ENCODE measurements at places on chromosomes 13 and 19.

- DNase-seq: peak; percentile 84
Observed at GRCh38 chr19:28468701-28469459, 744.1 kb downstream of the UQCRFS1 start.

GRCh38 chr19:971795-972194 is 12.3 kb upstream of the WDR18 start:
- no peak for DNase-seq

GRCh38 chr19:49844138-49845095 is 6.5 kb upstream of the PTOV1 start:
- no peak for DNase-seq

DNA sequence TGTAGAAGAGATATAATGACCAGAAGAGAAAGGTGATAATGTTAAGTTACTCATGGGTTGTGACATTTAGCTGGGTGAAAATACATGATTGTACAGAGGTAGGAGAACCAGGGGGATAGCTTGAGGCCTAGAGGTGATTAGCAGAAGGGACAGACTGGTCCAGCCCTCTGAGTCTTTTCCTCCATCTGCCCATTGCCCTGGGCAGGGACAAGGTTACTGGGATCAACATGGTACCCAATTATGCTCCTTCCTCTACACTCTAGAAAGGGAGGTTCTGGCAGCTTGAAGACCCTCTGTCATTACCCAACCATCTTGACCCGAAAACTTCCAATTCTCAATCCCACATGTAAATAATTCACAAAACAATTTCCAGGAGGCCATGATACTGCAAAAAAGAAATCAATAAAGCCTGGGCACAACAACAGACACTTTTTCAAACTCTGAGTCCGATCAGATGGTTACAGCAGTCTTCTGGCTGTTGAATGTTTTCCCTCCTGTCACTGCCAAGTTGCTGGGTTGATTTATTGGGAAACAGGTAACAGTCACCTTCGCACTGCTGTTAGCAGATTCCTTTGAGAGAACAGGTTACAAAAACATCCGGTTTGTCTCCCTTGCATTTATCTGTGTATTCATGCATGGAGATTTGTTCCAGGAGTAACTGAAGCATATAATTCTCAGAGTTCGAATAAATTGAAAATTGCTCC is 239.1 kb upstream of the HTR2A start:
- no peak for DNase-seq

DNA sequence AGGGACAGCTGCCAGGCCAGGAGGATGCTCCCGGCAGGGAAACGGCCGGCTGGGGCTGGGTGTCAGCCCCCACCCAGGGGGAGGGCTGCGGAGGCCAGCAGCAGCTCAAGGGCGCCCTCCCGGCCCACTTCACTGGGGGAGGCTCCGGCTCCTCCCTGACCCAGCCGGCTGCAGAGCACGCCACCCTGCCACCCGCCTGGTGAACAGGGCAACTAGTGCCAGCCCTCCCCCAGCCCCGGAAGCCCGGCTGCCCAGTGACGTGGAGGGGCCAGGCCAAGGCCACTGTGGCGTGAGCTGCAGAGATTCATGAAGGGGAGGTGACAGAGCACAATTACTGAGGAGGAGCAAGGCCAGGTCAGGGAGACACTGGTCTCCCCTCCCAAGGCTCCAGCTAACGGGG is 14.7 kb downstream of the REXO1 start:
- DNase-seq: no peak

DNA sequence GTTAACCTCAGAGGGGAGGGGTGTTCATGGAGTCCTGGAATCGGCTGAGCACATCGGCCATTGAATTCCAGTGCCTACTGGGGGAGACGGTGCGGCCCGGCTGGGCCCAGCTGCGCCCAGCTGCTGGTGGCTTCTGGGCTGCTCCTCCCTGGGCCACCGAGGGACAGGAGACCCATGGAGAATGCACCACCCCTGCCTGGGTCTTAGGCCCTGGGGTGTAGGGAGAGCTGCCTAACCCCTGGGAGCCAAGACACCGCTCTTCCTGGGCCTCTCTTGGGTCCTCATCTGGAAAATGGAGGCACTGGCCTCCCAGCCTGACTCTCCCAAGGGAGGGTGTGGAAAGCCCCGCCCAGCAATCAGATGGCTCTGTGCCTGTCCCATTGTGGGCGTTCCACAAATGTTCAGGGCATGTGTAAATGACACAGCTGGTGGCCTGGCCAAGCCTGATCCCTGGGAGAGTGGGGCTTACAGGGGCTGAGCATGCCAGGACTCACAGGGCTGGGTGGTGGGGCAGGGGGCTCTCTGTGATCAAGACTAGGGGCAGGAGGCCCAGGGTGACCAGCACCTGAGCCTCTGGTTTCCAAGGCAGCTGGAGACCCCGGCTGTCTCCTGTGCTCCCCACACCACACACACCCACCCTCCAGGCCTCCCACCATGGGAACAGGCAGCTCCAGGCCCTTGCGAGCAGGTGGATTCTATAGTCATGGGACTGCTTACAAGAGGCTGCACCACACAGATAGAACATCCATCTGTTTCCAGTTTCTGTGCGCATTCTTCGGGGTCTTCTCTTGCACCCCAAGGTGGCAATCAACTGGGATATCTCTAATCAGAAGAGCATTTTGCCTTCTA is 150.9 kb downstream of the URI1 start:
- DNase-seq: no peak

DNA sequence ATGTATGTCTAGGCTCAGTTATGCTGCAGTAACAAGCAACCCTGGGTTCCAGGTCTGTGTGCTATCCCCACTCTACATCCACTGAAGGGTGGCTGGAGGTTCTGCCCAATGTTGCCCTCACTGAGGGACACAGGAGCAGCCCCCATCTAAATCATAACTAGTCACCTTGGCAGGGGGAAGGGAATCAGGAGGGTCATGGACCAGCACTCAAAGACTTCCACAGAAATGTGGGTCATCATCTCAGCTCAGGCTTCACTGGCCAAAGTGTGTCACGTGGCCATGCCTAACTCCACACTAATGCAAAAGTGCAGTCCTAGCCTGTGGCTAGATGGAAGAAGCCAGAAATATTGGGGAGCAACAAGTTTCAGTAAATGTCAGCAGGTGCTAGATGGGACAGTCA is 137.3 kb upstream of the ZNF507 start:
- DNase-seq: no peak

DNA sequence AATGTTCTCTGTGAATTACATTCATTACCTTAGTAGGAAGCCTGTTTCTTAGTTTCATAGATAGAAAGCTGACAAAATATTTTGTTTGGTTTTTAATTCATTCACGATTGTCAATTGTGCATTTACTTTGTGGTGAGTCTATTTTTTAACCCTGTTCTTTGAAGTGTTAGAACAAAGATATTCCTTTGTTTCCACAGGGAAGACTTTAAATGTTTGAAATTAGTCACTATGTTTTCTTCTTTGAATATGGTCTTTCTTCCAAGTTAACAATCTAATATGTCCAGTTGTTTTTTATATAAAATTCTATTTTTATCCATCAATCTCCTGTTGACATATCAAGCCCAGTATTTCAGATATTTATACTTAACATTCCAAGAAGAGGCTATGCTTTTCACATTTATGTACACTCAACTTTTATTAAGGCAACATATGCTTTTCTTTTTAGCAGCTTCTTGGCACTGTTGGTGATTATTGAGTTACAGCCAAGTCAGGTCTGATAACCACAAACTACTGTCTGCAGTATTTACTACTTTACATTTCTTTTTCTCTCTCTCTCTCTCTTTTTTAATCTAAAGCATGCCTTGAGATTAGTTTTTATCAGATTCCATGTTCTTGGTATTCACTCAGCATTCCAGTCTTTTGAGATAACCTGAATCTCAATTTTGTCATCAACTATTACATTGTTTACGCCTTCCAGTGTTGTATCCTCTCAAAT is 812.8 kb upstream of the SLC10A2 start:
- no peak for DNase-seq

DNA sequence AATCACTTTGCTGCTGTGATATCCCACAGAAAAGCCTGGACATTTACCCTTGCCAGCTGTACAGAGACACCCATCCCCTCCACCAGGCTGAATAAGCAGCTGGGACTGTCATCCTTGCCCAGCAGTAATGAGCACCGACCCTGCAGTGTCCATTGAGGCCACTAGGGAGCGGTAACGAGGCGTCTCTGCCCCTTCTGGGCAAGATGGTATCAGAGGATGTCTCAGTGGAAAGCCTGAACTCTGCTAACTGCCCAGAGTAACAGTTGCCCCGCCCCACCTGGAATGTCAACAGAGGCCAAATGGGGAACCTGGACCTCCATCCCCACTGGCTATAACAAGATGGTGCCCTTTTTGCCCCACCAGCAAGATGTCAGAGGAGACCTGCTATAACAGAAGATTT is 22.8 kb upstream of the CEACAM20 start:
- DNase-seq: peak; percentile 53

DNA sequence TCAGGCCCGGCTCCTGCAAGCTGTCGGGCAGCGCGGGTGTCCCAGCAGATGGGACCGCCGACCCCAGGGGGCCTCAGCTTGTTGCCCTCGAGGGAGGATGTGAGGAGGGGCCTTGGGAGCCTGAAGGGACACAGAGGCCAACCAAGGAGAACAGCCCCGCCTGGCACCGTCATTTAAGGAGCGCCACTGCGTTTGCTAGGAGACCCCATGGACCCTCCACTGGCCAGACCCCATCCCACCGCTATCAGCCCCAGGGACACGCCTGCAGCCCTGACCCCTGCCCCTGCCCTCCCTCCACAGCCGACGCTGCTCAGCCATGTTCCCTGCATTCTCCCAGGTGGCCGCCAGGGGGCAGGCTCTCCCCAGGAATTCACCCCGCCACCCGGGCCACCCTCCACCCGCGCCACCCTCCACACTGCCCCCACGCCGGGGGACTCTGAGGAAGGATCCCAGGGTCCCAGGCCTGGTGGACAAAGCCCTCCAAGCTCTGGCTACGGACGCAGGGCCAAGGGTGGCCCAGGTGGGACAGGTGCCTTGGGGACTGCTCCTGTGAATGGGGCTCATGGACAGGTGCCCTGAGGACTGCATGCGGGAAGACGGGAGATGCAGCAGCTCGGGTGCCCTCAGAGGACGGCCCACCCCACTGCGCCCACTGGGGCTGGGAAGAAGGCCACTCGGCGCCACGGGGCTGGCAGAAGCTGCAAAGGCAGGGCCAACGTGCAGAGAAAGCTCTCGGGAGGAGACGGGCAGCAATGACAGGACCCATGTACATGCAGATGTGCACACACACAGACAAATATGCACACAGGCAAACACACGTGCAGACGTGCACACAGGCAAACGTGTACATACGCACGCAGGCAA is 34.4 kb downstream of the PIP5K1C start:
- peak; percentile 39 for DNase-seq

- DNase-seq: peak; percentile 42
Observed at GRCh38 chr13:39036212-39036611, 1.7 kb downstream of the PROSER1 start.

DNA sequence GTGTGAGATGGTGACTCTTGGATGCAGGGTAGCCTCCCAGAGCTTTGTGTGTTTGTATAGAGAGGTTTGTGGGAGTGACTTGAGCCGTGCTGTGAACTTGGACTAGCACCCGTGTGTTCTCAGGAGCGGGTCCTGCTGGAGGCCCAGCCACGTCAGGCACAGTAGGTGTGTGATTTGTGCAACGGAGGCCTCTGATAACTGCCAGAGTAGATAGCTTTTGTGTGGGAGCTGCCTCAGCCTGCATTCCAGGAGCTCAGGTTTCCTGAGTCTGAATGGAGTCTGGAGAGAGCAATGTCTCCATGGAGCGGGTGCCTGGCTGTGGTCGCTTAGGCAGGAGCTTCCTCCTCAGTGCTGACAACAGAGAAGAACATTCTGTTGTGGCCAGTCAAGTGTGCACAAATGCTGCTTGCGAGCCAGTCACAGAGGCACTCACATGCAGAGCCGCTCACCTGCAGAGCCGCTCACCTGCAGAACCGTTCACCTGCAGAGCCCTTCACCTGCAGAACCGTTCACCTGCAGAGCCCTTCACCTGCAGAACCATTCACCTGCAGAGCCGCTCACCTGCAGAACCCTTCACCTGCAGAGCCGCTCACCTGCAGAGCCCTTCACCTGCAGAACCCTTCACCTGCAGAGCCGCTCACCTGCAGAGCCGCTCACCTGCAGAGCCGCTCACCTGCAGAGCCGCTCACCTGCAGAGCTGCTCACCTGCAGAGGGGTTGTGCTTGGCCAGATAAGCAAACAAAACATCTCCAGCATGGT is 32.6 kb downstream of the TFDP1 start:
- no peak for DNase-seq

DNA sequence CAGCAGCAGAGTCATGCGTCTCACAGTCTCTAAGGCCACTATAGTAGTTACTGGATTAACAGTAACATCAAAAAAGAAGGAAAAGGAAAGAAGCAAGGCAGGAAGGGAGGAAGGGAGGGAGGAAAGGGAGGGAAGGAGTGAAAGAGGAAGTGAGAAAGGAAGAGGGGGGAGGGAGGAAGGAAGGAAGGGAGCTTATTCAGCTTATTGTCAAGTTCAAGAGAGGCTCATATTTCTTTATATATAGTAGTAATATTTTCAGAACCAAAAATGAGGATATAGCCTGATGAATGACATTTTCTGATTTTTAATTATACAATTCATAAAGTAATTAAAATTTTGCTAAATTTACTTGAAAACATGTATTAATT is 17.7 kb upstream of the RUBCNL start:
- no peak for DNase-seq

GRCh38 chr13:111575719-111576118 is 255.3 kb downstream of the TEX29 start:
- DNase-seq: no peak

DNA sequence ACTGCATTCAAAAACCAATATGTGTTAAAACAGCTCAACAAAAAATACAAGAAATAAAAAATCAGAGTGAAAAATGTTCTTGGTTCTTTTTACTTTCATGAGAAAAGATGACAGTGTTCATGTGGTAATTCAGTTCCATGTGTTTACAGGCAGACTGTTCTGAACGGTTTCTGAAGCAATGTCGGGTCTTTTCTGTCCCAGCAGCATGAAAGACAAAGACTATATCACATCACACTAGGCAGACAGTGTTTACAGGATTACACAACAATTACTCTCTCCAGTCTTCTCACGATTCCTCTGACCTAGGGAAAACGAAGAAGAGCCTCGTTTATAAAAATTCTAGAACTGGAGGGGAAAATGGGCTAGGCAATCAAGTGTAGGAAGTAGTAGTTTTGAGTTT is 83.4 kb downstream of the UBL3 start:
- DNase-seq: no peak

- DNase-seq: no peak
Observed at GRCh38 chr19:29484876-29485275, 40.9 kb upstream of the VSTM2B start.

DNA sequence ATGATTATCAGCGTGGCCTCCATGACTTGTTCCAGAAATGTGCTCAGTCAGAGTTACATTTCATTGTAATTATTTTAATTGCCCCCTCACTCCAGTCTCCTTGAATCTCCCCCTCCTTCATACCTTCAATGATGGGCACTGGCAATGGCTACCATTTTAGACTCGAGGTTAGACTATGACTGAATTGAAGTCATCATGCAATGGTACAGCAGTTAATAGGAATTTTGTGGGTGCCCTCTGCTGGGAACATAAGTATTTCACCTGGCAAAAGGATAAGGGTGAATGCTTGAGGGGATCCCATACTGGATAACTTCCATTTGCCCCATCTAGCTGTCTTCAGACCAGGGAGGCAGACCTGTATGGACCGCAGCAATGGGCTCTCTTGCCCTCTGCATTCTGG is 32.2 kb upstream of the USP12 start:
- peak; percentile 57 for DNase-seq

GRCh38 chr19:52142001-52142595 is 2.4 kb upstream of the ZNF616 start:
- no peak for DNase-seq

GRCh38 chr13:30762643-30763042 is 27.3 kb downstream of the ALOX5AP start:
- DNase-seq: peak; percentile 50

- DNase-seq: no peak
Observed at GRCh38 chr13:64749301-64749700, 2480.8 kb downstream of the PCDH9 start.

GRCh38 chr19:38741670-38742069 is 2.6 kb downstream of the CAPN12 start:
- DNase-seq: no peak
